ENCODE measurements at places on chromosomes 4 and X.

DNA sequence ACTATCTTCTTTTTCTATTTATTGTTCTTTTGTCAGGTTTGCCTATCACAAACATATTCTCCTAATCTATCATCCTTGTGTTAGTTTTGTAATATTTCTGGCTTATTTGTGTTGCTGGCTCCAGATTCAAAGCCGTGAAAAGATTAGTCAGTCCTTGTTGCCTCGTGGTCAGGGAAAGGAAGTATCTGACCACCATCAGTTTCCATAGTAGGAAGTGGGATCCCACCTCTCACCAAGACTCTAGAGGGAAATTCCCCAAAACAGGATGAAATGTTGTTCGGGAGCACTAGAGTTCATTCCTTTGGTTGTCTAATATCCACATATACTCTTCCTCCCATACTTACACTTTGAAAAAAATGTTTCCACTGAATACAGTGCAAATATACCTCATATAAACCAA, 131.0 kb upstream of the HUWE1 start:
- no peak for DNase-seq

GRCh38 chr4:87614292-87614890, 6.1 kb downstream of the DSPP start:
- no peak for DNase-seq

GRCh38 chrX:120302434-120302833, 8.8 kb downstream of the TMEM255A start:
- peak; percentile 9 for DNase-seq

DNA sequence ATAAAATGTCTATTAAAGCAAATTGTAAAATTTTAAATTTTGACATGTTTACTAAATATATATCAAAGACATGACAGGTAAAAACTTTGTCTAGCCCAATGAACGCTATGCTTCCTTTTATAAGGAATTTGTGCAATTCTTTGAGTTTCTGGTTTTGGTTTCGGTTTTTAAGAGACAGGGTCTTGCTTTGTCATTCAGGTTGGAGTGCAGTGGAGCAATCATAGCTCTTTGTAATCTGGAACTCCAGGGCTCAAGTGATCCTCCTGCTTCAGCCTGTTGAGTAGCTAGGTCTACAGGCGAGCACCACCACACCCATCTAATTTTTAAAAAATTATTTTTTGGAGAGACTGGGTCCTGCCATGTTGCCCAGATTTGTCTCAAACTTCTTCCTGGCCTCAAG, 60.7 kb downstream of the BLTP1 start:
- no peak for DNase-seq

DNA sequence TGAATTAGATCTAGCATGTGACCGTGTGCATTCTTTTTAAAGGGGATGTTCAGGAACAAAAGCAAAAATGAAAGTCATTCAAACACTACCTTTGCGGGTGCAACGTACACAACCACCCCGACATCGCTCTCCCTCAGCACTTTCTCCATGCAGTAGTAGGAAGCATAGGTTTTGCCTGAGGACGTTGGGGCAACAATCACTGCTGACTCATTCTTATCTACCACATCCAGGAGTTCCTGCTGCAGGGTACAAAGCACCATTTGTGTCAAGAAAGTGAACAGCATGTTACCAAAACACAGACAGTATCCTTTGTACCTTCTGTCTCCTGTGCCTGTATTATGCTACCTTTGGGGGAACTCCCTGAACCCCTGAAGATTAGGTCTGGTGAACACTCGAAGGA, 58.6 kb downstream of the DDX60L start:
- DNase-seq, result no peak
